Kidney (tissue), 22 donors: ENCODE measurements at places on chromosomes 3 and 15. TPM values are rescaled to one million over a fixed set of nuclear protein-coding genes. Genes with fewer than 3 reads are reported as not detected.

DNA sequence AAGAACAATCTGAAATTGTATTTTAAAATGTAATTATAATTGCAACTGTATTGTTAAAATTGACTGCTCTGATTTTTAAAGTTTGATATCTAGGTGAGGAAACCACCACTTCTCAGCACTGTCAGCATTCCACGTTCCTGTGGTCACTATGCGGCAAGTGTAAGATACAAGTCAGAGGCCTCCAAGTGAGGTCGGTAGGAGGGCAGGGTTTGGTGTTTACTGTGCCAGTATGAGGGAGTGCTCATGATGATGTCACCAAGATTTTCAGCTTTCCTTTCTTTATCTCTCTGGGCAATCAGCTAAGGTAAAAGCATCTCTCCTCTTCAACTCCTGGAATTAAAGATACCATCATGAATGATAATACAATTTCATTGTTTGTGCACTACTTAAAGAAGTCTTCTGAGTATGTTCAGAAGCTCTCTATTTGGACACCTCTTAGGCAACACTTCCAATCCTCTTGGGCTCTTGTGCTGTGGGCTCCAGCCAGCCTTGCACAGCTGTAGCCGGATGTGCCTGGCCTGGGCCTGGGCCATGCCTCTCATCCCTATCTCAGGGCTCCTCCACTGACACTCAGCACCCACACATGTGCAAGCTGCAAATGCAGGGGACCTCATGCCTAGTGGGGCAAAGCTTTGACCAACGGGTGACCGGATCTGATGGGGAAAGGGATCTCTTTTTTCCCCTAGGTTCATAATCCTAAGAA, 42.9 kb downstream of the CCR3 start:
- no peak for DNase-seq

- no peak for DNase-seq
Observed at GRCh38 chr3:151708868-151709267, 24.9 kb upstream of the AADACL2 start.

- DNase-seq, result peak; percentile 4
Observed at GRCh38 chr3:176041812-176042211, 1155.5 kb downstream of the TBL1XR1 start.

GRCh38 chr3:33233884-33234283, 15.3 kb upstream of the SUSD5 start:
- DNase-seq, result no peak

DNA sequence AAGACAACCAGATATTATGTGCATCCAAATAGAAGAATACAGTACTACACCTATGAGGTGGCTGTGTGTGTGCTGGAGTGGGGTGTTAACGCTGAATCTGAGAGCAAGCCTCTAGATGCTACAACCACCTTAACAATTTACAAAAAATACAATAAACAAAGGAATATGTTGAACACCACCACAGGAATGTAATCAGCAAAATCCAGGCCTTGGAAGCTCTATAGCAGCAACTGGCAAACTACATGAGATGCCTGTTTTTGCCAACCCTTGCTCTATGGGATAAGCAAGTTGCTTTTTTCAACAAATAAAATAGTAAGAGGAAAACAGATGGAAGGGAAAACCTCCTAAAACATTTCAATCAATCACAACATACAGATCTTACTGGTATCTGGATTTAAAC, 23.9 kb downstream of the SLTM start:
- DNase-seq, result no peak

- DNase-seq, result peak; percentile 29
Observed at GRCh38 chr3:5568451-5568850, 380.9 kb downstream of the EDEM1 start.

GRCh38 chr15:56249092-56249491, 5.4 kb upstream of the RFX7 start:
- DNase-seq, result no peak

DNA sequence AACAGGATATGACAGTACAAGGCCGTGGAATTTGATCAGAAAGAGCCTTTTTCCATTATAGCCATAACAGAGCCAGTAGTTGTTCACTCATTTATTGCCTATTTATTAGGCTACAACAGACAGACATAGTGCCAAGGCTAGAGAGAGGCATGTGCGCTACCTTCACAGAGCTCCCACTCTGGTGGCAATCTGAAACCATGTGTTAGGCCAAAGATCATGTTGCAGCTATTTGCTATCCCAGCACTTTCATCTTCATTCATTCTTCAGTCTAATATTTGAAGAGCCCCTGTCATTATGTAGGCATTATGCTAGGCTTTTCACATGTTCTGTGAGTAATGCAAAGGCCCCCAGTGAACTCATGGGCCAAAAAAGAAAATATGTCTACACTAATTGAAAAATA, 404.8 kb downstream of the IGSF11 start:
- no peak for DNase-seq

DNA sequence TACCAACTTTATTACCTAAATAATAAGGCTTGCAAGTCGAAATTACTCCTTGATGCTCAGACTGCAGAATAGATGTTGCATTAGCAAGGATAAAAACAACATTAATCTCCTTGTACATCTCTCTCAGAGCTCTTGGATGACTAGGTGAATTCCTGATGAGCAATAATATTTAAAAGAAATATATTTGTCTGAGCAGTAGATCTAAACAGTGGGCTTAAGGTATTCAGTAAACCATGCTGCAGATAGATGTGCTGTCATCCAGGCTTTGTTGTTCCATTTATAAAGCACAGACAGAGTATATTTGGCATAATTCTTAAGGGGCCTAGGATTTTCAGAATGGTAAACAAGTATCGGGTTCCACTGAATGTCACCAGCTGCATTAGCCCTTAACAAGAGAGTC, 257.1 kb downstream of the TUSC7 start:
- DNase-seq, result no peak

GRCh38 chr15:45668386-45668785, 33.6 kb downstream of the SQOR start:
- no peak for DNase-seq

DNA sequence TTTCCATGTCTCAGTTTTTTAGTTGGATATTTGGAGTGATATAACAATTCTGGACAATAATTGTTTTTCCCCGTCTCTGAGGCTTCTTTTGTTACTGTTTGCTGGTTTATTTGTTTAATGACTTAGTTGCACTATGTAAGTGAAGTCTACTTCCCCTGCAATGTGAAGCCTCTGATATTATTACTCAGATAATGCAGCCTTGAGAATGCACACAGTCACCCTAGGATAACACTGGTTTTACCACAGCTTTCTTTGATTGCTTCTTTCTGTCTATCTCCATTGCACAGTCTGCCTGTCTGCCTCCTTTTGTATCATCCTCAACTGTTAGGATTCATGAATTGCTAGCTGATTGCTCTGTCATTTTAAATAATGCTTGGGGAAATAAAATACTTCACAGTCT, 208.7 kb upstream of the ROBO1 start:
- no peak for DNase-seq

- no peak for DNase-seq
Observed at GRCh38 chr3:7574435-7574834, 713.5 kb downstream of the GRM7 start.

DNA sequence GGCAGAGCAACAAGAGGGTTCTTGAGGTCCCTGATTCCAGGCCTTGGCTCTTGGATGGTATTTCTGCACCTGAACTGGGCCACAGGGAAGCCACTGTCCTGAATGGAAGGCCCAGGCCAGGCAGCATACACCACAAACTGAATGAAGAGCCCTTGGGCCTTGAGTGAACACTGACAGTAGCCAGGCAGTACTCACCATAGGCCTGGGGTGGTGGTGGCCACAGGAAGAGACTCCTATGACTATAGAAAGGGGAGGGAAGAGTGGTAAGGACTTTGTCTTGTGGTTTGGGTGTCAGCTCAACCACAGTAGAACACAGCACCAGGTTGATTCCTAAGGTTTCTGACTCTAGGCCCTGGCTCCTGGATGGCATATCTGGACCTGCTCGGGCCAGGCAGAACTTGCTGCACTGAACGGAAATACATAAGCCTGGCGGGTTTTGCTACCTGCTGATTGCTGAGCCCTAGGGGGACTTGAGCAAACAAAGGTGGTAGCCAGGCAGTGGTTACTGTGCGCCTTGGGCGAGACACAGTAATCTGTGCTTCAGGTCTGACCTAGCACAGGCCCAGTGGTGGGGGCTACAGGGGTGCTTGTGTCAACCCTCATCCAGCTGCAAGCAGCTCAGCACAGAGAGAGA, 241.4 kb downstream of the ISL2 start:
- no peak for DNase-seq

GRCh38 chr3:195462308-195462610, 19.4 kb upstream of the ACAP2 start:
- no peak for DNase-seq

DNA sequence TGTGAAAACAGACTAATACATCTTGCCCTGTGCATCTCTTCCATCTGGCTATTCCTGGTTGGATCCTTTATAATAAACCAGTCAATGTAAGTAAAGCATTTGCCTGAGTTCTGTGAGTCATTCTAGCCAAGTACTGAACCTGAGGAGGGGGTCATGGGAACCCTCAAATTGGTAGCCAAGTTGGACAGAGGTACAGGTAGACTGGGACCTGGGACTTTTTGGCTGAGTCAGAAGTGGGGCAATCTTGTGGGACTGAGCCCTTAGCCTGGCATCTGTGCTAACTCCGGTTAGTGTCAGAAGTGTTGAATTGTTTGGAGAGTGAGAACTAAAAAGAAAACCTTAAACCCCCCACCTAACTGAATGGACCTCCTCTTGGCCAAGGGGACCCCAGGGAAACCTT, 21.0 kb upstream of the LIMD1 start:
- no peak for DNase-seq

DNA sequence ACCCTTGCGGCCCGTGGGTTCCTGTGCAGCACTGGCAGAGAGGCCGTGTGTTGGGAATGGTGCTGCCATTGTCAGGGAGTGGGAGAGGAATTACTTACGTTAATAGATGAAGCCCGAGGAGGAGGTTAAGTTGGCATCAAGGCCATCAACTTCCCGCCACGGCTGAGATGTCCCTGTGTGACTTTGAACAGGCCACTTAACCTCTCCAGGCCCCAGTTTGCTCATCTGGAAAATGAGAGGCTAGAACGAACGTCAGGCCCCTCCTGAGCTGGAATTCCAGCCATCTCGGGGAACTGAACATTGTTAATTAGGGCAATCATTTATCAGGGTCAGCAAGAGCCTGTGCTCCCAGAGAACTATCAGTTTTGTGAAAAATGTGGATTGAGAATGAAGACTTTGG, 91.4 kb upstream of the MYZAP start:
- peak; percentile 76 for DNase-seq

DNA sequence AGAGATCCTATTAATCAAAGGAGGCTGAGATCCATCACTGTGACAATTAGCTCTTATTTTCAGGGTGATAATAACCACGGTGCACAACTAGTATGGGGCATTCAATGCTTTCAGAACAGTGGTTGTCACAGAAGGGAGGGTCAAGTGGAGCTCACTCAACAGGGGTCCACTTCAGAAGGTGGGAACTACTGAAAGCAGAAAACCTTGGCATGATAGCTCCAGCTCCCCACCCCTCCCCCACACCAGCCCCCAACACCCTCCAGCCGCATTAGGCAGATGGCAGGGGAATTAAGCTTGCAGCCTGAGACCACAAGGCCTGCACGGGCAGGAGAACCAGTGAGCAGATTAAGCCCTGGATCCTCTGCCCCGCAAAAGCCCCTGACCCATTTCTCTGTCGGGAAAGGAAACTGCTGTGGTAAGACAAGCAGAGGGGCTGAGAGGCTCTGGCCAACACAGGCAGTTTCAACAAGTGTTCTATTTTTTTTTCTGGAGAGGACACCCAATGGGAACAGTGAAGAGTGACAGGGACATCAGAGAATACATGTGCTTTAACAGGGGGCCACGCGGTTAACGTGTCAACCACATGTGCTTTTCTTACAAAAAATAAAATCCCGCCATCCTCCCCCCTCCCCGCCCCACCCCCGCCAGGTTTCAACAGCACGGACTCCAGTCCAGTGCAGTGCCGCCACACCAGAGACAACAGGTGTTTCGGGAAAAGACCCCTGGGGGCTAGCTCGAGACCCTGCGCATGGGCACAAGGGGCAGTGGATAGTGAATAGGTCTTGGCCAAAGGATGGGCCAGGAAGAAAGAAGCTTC, 997 bp downstream of the FYCO1 start:
- DNase-seq, result peak; percentile 64

DNA sequence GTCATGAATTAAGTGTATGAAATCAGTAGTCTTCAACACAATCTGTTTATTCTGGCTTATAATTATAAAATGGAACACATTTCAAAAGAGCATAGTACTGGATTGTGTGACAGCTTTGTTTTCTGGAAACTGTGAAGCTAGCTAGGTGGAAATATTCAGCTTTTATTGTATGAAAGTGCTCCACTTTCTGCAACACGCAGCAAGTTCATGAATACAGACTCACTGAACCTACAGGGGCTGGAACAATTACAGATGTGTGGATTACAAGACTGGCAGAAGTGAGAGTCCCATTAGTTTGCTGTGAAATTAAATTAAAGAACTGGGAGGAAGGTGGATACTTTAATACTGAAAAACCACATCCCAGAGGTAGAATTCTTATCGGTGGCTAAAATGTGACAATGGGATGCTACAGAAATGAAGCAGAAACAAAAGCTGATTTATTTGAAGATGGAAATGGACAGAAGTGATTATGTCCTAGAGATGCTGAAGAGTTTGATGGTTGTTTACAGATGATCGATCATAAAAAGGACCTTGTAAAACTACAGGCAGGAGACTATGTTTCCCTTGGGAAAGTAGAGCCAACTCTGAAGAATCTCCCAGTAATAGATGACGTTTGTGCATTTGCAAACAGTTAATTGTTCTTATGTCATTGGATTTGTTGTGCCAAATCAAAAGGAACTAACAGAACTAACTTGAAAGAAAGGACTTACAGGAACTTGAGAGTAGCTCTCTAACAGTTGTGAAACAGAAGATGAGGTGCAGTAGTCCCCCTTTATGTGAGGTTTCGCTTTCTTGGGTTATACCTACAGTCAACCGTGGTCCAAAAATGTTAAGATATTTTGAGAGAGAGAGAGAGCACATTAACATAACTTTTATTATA, 15.7 kb downstream of the TF start:
- DNase-seq, result no peak

- peak; percentile 86 for DNase-seq
Observed at GRCh38 chr3:53709860-53710674, 136.2 kb downstream of the CHDH start.

- no peak for DNase-seq
Observed at GRCh38 chr3:45950686-45951600, 7.7 kb downstream of the CXCR6 start.

GRCh38 chr3:50347187-50347813, 1.8 kb upstream of the ZMYND10 start:
- peak; percentile 85 for DNase-seq

- no peak for DNase-seq
Observed at GRCh38 chr3:186365202-186365974, 3.4 kb upstream of the DGKG start.

GRCh38 chr3:10852066-10852808, 36.2 kb downstream of the SLC6A11 start:
- DNase-seq, result no peak

- no peak for DNase-seq
Observed at GRCh38 chr3:42544492-42545283, 37.1 kb downstream of the SEC22C start.

The FBXO40 gene
- not detected for total RNA-seq

The KLHDC8B gene
- 23.4 TPM for total RNA-seq

The PGBD4 gene
- total RNA-seq, result 1.8 TPM

The PAQR9 gene
- 0.09 TPM for total RNA-seq

The BSN gene
- 1.3 TPM for total RNA-seq

The SLC25A26 gene
- 23.9 TPM for total RNA-seq

The LPP gene
- 233 TPM for total RNA-seq

The MORF4L1 gene
- total RNA-seq, result 325 TPM
